Heart left ventricle (tissue), 16 donors: ENCODE measurements at places on chromosomes 16 and 17. TPM values are rescaled to one million over a fixed set of nuclear protein-coding genes. Genes with fewer than 3 reads are reported as not detected.

GRCh38 chr17:63622574-63623390 is 565 bp downstream of the MAP3K3 start:
- peak; percentile 87 for DNase-seq

- DNase-seq, result no peak
Measured at GRCh38 chr16:28496844-28497243, 2.4 kb downstream of the APOBR start.

TBC1D3I gene
- not detected for total RNA-seq

GRCh38 chr17:73942703-73943415 is 260.6 kb upstream of the RPL38 start:
- no peak for DNase-seq

TM4SF5 gene
- not detected for total RNA-seq
